ENCODE measurements at places on chromosomes 5 and 9.
A peak's percentile ranks its signal among the peaks of the same experiment; 100 is the strongest.

- DNase-seq: peak; percentile 31
Observed at GRCh38 chr9:35914301-35914807, 5.1 kb downstream of the SPAAR start.

DNA sequence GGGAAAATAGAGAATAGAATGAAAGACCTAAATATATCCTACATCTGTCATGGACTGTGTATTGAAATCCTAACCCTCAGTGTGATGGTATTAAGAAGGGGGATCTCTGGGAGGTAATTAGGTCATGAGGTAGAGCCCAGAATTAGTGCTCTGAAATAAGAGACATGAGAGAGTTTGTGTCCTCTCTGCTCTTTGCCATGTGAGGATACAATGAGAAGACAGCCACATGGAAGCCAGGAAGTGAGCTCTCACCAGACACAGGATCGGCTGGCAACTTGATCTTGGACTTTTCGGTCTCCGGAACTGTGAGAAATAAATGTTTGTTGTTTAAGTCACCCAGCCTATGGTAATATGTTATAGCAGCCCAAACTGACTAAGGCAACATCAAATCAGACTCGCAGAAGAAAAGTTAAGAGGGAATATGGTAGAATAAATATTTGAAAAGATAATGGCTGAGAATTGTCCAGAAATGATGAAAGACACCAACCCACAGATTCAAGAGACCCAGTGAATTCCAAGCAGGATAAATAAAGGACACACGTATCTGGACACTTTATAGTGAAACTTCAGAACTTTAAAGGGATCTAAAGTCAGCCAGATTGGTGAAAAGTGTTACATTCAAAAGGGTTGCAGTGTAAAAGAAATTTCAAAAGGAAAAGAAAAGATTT lies 12.7 kb upstream of the SLC36A1 start:
- DNase-seq: no peak

- DNase-seq: no peak
Observed at GRCh38 chr9:123345567-123345955, 10.4 kb upstream of the CRB2 start.

- DNase-seq: peak; percentile 58
Observed at GRCh38 chr5:140145818-140146522, 20.2 kb downstream of the IGIP start.

- no peak for DNase-seq
Observed at GRCh38 chr5:150604010-150604409, 36.5 kb upstream of the SYNPO start.

GRCh38 chr9:71984831-71985281 lies 73.4 kb downstream of the C9orf85 start:
- no peak for DNase-seq

DNA sequence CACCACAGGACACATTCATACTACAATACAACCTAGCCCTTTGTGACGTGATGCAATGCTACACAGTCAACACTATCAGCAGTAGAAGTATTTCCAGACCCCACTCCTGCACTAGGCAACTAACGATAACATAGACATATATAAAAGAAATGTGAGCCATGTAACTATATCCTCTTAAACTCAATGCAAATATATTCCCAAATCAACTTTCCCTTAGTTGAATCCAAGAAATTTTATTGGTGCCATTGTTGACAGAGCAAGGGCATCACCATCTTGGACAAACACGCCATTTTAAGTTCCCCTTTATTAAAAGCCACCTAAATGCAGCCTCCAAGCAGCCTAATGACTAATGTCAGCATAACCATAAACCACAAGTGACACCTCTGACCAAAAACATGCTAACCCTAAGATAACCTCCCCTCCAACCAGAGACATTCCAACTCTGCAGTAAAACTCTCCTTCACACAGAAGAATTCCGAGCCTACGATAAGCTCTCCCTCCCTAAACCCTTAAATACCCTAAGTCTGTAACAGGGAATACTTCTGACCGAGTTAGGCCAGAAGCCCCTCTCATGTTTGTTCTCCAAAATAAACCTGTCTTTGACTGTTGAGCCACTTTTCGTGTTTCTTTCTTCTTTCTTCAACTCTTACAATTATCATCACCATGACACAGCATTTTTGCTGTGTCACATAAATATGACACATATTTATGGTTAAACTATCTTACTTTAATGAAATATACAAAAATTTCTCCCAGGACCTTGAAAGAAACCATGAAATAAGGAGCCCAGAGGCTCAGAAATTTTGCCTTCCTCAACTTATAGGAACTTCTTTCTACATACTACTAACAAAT lies 1497.8 kb downstream of the EFNA5 start:
- DNase-seq: no peak

GRCh38 chr5:68285075-68285840 lies 69.7 kb downstream of the PIK3R1 start:
- no peak for DNase-seq

DNA sequence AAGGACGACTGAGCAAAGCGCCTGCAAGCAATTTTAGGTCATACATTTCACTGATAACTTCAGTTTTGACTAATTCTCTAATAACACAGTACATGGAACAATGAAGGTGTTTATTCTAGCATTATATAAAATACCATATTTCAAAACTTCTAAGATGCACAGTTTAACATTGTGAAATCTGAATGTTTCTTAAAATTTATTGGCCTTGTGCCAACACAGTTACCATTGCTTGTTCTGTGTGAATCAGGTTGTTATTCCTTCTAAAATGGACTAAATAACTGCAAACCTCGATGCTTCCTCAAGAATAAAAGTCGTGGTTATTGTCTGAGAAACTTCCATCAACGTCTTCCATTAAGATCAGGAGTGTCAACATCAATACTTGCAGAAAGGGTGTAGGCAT lies 8.0 kb downstream of the MCC start:
- no peak for DNase-seq

GRCh38 chr9:114900942-114901802 lies 29.2 kb downstream of the TNFSF8 start:
- no peak for DNase-seq

- DNase-seq: no peak
Observed at GRCh38 chr9:132425675-132426062, 15.7 kb downstream of the CFAP77 start.

GRCh38 chr9:15332939-15333338 lies 25.9 kb upstream of the TTC39B start:
- no peak for DNase-seq

DNA sequence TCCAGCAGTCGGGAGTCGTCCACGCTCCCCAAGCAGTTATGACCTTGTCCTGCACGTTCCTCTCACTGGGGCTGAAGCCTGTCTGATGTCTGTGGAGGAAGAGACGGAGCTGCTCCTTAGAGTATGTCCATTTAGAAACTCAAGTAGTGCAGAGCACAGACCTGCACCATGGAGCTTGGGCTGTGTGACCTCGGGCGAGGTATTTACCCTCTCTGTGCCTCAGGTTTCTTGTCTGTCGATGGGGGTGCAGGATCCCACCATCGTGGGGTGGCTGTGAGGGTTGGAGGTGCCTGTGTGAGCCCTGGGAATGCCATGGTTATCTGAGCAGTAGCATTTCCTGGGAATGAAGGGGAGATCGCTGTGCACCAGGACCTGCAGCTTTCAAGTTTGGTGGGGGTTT lies 14.2 kb downstream of the TRAF2 start:
- DNase-seq: no peak

- no peak for DNase-seq
Observed at GRCh38 chr9:37210737-37211523, 90.6 kb downstream of the ZCCHC7 start.

DNA sequence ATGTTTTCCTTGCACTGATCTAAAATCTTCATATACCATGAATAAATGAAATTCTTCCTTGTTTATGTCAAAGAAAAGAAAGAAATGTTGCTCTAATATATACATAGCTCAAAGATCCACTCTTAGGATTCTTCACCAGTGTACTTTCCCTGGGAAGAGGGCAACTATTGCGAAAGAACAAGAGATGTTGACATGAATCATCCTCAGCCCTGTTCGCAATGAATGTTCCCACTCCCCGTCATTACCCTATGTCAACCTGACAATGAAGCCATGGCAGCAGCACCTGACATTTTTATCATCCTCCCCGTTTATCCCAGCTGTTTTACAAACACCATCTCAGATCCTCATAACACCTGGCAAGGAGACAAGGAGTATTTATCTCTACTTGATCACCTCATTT lies 409.1 kb upstream of the GRIA1 start:
- DNase-seq: no peak

- DNase-seq: peak; percentile 4
Observed at GRCh38 chr5:155700333-155700732, 626.6 kb upstream of the SGCD start.

DNA sequence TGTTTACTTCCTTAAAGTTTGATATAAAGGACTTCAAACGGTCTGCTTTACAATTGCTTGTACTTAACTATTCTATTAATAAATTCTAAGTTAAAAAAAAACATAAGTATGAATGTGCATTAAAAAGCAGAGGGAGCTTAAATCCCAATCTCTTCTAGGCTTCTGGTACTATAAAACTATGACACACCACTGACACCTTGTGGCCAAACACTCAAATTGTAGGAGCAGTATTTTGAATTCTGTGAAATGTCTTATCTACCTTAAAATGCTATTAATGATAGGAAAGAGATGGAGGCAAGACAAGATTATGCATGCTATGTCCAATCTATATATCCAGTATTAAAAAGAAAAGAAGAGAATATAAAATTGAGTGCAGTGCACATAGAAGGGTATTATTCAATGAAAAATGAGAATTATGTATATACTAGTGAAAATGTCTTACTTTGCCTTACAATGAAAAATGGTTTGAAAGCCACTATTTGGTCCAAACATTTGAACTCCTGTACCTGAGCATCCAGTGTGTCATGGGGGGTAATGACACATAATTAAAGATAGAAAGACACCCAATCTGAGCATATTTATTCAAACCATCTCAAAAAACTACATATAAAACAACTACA lies 87.6 kb downstream of the ERP44 start:
- peak; percentile 46 for DNase-seq

GRCh38 chr5:111589316-111589715 lies 77.0 kb upstream of the STARD4 start:
- DNase-seq: no peak

GRCh38 chr5:157273131-157273556 lies 7.2 kb downstream of the CYFIP2 start:
- peak; percentile 74 for DNase-seq

DNA sequence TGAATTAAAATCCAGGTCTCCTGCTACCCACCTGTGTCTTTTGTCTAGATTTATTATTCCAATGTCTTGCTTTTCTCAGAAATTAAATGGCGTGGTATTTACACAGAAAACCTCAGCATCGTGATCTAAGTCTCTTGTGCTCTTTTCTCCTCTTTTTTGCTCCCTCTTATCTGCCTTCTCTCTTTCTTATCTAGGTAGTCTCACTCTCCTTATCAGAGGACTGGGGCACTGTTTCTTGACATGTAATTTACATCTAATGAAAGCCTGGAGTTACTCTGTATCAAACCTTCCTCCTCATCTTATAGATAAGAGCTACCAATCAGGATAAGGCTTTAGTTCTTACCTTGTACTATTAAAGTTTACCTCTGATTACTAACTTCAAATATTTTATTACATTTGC lies 933.8 kb downstream of the TLE1 start:
- no peak for DNase-seq

DNA sequence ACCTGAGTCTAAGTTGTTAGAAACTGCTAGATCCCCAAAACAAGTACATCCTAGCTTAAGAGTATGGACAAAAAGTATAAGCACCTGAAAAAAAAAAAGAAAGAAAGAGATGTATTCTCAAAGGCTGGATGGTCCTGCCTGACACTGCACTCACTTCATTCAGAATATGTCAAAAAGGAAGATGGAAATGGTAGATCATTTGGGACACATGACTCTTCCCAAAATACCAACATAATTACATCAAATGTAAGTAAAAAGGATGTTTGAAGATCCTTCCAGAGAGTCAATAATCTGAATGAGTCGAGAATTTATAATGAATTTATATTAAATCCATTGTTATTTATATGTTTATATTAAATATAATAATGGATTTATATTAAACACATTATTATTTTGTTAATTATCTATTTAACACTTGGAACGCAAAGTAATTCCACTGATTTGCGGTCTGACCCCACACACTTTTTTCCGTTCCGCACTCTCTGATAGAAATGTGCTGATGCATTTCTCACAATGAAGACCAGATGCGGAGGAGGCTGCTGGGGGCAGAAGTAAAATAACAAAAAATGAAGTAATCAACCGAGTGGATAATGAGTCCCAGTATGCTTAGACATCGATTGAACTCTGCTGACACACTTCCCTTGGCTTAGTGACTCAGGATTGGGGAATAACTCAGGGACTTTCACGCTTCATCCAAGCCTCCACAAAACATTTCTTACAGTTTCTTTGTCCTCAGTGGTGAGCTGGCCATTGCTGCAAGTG lies 201.2 kb downstream of the ADAMTS12 start:
- no peak for DNase-seq

- DNase-seq: no peak
Observed at GRCh38 chr5:88488561-88488960, 219.9 kb upstream of the TMEM161B start.

- DNase-seq: no peak
Observed at GRCh38 chr5:849651-850301, 1.0 kb downstream of the ZDHHC11 start.

- DNase-seq: no peak
Observed at GRCh38 chr9:82912645-82913044, 150.3 kb downstream of the RASEF start.

DNA sequence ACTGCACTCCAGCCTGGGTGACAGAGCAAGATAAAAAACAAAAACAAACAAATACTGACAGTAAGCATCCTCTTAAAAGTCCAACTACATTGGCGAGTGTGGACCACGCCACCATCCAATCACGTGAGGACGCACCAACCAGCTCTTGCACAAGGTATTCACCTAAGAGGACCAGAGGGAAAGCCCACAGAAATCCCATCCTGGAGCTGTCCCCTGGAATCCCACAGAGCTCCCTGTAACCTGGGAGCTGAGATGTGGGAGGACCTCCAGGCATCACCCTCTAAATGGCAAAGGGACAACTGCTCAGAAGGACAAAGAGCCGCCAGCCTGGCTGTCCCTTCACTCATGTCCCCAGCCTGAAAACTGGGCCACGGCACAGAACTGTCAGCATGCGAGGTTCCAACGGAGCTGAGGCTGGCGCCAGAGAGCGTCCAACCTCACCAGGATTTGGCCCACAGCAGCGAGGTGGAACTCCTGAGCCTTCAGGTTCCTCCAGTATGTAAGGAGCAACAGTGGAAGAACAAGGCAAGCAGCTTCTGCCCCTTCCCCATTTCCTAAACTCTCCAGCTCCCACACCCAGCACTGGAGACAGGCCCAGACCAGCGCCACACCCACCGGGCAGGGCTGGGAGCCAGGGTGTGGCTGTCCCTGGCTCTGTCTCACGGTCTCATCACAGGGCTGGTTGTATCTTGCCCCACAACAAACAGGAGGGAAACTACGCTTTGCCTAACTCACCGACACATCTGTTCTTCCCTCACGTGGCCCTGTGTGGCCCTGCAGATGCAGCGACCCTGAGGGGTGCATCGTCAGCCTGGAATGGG lies 15.2 kb downstream of the IPPK start:
- no peak for DNase-seq

GRCh38 chr5:159241946-159242552 lies 21.0 kb upstream of the UBLCP1 start:
- DNase-seq: no peak

Data from activated CD8-positive, alpha-beta T cell treated with anti-CD3 and anti-CD28 coated beads for 36 hours (primary cell).